Inflammatory macrophage treated with lipopolysaccharide for 1 hour (primary cell): ENCODE measurements at places on chromosomes 16 and 17.
A peak's percentile ranks its signal among the peaks of the same experiment; 100 is the strongest.

GRCh38 chr17:82247182-82247823 is 18.5 kb downstream of the SLC16A3 start:
- no peak for DNase-seq

- DNase-seq, result peak; percentile 78
Observed at GRCh38 chr16:1884155-1884760, 12.3 kb upstream of the MEIOB start.

DNA sequence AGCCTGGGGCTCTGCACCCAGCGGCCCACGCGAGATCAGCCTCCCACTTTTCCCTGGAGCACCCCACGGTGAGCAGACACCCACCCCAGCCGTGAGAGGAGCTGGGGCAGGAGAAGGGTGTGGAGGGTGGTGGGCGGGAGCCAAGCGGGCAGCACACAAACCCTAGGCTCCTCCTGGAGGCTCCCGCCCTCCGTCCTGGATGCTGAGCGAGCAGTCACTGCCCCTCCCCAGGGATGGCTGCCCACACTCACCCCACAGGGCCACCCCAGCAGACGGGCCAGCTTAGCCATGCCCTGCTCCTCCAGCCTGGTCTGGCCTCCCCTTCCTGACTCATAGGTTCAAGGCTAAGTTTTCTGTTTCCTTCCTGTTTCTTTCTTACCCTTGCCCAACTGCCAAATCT is 15.7 kb upstream of the ABCC3 start:
- DNase-seq, result peak; percentile 70

DNA sequence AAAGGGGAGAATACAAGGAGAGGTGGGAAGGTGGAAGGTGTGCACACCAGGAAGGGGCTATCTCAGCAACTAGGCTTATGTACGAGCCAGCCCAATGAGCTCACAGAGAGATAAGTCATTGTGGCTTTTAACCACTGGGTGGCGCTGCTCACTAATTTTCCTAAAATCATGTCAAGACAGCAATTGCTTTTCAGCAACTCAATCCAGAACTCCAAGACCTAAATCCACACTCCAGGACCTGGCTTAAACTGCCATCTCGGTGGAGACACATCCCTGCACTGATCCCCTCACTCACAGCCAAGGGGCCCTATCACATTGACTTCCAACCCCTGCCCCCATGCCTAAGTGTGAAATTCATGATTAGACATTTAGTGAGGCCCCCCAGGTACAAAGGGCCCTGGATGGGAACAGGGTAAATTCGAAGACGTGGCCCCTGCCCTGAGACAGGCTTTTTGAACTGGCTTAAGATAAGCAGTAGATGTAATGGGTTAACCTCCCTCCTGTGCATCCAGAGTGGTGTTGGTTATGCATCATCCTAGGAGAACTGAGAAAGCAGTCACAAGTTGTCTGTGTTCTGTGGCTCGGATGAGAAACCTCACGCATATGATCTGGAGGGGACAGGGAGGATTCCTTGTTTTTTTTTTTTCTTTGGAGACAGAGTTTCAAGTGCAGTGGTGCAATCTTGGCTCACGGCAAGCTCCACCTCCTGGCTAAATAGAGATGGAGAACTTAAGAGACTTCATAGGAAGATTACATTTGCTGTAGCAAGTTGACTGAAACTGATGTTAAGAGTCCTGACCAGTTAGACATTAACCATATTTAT is 11.5 kb downstream of the CCL16 start:
- DNase-seq, result peak; percentile 65

DNA sequence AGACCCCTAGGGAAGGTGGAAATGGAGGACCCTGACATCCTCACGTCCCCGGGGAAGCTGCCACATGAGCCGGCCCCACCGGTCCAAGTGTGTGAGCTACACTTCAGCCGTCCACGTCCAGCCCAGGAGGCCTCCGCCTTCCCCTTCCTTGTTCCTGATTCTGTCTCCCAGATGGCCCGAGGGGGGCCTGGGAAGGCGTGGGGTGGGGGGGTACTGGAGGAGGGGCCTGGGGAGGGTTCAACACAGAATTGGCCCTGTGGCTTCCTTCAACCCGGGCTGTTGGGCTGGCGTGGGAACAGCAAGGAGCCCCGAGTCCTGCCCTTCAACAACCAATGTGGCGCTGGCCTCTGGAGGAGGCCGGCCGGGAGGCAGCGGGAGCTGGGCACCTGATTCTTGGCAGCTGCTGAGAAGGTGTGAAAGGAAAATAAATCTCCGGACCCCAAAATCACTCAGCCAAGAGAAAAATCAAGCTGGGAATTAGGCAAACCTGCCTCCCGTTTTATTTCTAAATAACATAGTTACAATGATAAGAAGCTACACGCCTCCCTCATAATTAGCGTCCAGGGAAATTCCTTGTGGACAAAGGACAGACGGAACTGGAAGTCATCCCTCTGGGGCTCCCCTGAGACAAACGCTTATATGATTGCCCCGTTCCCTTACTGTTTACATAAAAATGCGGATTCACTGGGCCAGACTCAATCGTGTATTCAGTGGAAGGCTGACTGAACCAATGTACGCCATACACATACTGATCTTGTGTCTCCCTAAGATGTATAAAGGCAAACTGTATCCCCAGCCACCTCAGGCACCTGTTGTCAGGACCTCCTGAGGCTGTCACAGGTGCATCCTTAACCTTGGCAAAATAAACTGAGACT is 1.8 kb upstream of the APRT start:
- DNase-seq, result no peak

DNA sequence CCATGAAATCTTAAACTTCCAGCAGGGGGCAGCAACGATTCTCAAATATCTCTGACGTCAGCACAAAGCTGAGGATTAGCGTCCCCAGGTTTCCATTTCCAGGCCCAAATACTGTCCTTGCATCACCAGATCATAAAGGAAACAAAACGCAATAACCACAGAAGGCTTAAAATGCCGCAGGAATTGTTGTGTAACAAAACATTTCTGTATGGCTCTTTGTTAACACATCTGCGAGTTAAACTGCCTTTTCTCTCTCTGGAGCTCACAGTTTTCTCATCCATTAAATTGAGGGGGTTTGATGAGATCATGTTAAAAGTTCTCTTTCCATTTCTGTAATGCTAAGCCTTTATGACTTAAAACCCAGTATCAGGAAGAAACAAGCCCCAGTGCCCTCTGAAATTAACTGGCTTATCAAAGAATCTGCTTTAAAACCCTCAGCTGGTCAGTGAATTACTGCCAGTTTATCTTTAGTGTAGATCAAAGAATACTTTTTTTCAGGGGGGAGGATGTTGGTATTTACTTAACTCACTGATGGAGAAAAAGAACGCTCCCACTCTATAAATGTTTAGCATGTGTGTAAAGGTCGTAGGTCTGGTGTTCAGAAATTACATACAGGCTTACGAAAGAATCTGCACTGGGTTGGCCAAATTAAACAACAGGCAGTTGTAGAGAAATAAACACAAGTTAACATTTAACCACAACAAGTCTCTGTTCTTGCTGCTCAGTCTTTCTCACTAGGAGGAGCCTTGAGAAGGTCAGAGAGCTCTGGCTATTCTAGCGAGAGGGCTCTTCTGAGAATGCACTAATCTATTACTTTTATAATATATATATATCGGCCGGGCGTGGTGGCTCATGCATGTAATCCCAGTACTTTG is 10.6 kb upstream of the TERF2 start:
- peak; percentile 99 for DNase-seq

DNA sequence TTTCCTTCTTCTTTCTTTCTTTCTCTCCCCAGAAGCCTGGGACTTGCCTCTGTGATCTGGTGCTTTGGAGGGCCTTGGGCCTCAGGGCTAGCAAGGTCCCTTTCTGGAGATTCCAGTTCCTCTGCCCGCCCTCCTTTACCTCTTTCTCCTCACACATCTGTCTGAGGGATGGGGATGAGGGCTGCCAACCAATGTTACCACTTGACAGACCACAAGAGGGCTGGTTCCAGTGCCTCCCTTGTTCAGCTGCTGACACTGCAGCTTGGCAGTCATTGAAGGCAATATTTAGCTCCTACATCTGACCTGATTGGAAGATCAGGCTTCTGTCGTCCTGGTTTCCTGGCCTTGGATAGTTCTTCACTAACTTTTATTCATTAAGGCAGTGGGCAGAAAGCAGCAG is 3.6 kb upstream of the ZNF652 start:
- DNase-seq, result no peak

DNA sequence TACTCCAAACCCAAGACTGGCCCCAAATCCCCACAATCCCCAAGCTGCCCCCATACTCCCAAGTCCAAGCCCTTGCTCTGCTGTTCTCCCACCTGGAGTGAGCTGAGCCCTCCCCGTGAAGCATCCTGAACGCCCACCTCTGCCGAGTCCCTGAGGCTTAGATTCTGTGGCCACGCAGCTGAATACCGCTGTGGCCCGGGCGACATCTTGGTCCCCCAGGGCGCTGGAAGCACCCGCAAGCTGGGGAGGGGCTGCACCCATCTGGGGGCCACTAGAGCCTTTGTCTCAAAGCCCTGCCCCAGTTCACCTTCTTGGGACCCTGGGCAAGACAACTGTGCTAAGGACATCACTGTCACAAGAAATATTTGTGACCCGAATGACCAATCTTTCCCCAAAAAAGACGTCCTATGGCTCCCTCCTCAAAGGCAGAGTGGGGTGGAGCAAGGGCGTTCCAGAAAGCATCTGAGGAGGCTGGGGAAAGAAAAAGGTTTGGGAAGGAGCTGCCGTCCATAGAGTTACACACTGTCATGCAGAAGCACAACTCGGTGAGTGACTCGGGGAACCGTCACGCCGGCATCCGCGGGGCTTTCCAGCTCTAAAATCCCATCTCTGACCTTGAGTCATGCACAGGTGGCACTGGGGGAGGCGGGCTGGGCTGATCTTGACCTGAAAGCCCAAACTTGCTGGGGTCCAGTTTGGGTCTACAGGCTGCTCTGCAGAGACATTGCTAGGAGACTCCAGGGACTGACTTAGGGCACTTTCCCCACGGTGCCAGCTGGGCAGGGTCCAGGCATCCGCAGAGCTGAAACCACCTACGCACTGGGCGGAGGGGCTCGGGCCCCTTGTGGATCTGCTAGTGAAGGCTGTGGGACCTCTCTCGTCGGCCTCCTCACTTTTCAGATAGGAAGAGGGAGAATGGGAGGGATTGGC is 6.6 kb downstream of the PTX4 start:
- no peak for DNase-seq

DNA sequence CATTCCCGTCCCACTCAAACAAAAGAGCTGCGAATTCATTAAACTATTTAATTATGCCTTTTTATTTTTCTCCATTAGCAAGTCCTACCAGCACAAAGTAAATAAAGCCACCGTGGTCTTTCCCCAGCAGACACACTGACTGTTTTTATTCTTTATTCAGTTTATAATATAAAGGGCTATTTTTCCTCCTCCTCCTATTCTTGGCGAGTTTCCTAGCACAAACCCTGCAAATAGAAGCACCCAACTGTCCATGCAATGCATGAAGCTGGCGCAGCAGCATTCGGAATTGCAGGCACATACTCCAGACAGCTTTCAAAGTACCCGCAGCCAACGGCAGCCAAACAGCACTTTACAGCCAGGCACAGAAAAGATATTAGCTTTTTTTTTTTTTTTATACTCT is 583.4 kb upstream of the PSMD7 start:
- DNase-seq, result no peak

- DNase-seq, result no peak
Observed at GRCh38 chr17:76426853-76427252, 26.1 kb downstream of the UBE2O start.

DNA sequence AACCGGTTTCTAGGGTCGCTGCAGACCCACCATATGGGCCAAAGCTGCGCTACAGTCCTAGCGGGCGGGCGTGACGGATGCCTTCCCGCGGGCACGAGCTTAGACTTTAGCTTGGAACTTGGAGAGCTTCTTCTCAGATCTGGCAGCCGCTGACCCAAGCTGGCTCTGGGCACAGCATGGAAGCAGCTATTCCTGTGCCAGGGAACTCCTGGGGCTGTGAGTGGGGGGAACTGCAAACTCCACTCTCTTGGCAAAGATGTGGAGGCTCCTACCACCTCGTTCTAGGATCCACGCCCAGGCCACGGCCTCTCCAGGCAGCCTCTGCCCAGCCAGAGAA is 8.8 kb downstream of the FAAP100 start:
- no peak for DNase-seq

DNA sequence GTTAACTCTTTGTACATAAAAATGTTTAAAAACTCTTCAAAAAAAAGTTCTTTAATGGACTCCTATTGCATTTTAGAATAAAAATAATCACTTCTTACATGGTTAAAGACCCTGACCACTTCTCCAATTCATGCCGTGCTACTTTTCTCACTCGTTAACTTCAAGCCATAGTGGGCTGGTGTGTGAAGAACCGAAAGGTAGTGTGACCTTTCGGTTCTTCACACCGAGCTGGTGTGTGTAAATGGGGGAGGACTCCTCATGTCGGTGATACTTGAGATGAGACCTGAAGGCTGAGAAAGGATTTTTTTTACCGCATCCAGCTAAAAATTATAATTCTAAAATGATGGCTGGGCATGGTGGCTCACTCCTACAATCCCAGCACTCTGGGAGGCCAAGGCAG is 22.1 kb downstream of the RFFL start:
- DNase-seq, result no peak

DNA sequence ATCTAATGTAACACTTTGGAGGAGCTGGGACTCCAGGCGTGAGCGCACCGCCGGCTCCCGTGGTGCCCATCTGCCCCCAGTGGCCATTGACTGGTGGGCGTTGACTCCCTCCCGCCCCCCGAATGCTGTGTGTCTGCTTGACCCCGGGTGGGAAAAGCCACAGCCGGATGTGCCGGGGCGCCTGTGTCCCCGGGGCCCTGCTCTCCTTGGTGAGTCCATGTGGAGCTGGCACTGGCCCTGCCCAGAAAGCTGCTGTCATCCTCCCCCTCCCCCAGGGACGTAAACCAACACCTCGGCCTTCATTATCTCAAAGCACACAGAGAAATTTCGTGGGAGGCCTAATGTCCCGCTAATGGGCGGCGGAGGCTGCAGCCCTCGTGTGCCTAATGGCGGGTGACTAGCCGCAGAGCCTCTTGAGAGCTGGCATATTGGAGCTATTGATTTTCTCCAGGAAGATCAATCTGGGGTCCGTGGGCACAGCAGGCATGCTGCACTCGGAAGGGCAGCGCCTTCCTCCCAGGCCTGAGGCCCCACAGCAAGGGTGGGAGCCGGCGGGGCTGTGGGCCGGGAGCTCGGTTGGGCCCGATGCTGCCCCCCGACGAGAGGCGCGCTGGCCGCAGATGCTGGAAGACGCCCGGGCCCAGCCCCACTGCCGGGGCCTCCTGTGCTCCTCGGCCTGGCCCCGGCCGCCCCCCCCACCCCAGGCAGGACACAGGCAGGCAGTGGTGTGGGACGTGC is 4.0 kb upstream of the PERCC1 start:
- no peak for DNase-seq

- DNase-seq, result peak; percentile 18
Observed at GRCh38 chr16:55643161-55643970, 12.4 kb upstream of the SLC6A2 start.

GRCh38 chr16:66886321-66886720 is 6.0 kb downstream of the PDP2 start:
- no peak for DNase-seq

DNA sequence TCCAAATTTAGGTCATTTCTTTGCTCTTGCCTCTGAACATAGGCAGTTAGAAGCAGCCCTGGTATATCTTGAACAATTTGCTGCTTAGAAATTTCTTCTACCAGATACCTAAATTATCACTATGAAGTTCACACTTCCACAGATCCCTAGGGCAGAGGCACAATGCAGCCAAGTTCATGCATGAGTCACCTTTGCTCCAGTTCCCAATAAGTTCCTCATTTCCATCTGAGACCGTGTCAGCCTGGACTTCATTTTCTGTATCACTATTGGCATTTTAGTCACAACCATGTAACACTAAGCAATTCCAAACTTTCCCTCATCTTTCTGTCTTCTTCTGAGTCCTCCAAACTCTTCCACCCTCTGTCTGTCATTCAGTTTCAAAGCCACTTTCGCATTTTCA is 45.0 kb downstream of the KCNJ16 start:
- DNase-seq, result peak; percentile 71

GRCh38 chr17:27282054-27282551 is 11.8 kb upstream of the WSB1 start:
- DNase-seq, result peak; percentile 93
